ENCODE measurements at places on chromosomes 13 and 19.

- no peak for DNase-seq
Observed at GRCh38 chr19:8305798-8306197, 2.4 kb downstream of the CD320 start.

DNA sequence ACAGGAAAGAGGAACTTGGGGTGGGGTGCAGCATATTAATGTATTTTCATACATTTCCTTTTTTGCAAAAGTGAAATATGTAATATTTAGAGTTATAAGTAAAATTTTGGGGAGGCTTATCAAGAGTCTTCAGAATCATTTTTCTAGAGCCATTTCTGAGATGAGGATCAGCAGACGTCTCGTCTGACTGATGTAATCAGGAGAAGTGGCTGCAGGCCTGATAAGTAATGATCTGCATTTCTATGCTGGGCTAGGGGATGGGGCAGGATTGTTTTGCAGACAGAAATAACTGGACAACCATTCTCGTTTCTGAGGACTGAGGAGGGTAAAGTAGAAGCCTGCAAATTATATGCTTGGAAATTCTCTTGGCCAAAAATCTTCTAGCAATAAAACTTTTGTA, 89.2 kb upstream of the ARGLU1 start:
- no peak for DNase-seq

GRCh38 chr13:110808138-110808537, 94.6 kb downstream of the ING1 start:
- no peak for DNase-seq

- DNase-seq: peak; percentile 34
Observed at GRCh38 chr13:27130979-27131623, 40.5 kb downstream of the USP12 start.

DNA sequence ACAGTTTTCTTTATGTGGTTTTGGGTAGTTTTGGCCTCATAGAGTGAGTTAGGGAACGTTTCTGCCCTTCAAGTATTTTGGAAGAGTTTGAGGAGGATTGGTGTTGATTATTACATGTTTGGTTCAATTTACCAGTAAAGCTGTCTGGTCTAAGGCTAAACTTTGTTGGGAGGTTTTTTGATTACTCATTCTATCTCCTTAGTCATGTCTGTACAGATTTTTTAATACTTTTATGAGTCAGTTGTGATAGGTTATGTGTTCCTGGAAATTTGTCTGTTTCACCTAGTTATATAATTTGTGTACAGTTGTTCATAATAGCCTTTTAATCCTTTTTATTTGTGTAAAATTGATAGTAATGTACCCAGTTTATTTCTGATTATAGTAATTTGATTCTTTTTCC, 20.4 kb downstream of the RNF17 start:
- no peak for DNase-seq

- DNase-seq: no peak
Observed at GRCh38 chr19:53045536-53045935, 996 bp downstream of the ERVV-2 start.

- DNase-seq: peak; percentile 89
Observed at GRCh38 chr13:112885782-112886268, 83.2 kb upstream of the MCF2L start.

- peak; percentile 89 for DNase-seq
Observed at GRCh38 chr19:51688671-51689571, 4.2 kb upstream of the SPACA6 start.

DNA sequence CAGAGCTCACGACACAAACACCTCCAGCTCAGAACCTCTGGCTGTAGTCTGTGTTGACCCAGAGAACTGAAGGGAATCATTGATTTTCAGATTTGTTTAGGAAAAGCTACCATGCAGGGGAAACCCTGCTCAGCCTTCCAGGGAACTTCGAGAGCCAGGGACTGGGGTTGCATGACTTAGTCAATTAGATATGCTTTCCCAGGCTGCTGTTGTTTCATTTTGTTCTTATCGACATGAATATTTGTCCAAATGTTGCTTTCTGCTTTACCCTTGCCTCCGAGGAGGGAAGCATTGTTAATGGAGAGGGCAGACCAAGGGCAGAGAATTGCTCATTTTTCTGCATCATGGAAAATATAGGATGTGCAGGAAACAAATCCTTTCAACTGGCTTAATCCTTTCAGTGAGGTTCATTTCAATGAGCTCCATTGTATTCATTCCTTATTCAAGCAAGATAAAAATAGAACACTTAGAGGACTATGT, 82.5 kb downstream of the KLF5 start:
- DNase-seq: no peak

DNA sequence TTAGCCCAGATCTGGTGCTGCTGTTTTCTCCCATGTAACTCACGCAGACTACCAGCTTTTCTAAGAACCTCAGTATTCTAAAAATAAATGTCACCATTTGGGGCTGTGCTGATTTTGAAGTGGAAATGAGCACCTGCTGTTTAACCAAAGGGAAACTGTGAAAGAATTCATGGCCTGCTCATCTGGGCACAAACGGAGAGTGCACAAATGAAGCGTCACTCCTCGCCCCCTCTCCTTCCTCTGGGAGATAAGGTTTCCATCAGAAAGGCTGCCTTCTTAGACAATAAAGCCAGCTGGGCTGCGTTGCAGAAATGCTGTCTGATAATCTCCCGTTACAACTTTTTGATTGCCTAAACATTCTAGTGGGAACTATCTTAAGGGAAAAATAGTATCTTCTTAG, 73.7 kb upstream of the SLC15A1 start:
- DNase-seq: no peak

DNA sequence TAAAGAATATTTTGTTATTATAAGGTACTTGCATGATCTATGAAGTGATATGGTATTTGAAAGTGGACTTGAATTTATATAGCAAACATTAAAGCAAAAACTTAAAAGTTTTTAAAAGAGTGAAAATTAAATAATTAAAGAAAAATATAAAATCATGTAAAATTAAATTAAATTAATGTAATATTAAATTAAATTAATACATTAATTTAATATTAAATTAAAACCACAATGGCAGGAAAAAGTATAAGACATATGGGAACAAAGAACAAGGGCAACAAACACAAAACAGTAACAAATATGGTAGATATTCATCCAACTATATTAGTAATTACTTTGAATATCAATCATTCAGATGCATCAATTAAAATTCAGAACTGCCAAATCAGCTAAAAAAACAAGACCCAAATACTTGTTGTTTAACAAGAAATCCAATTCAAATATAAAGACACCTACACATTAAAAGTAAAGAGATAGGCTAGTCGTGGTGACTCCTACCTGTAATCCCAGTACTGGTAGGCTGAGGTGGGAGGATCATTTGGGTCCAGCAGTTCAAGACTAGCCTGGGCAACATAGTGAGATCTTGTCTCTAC, 992.2 kb upstream of the MIR17HG start:
- DNase-seq: no peak

- DNase-seq: no peak
Observed at GRCh38 chr13:24011266-24011665, 114.0 kb upstream of the C1QTNF9B start.

GRCh38 chr19:55656988-55657747, 2.3 kb downstream of the U2AF2 start:
- DNase-seq: no peak

DNA sequence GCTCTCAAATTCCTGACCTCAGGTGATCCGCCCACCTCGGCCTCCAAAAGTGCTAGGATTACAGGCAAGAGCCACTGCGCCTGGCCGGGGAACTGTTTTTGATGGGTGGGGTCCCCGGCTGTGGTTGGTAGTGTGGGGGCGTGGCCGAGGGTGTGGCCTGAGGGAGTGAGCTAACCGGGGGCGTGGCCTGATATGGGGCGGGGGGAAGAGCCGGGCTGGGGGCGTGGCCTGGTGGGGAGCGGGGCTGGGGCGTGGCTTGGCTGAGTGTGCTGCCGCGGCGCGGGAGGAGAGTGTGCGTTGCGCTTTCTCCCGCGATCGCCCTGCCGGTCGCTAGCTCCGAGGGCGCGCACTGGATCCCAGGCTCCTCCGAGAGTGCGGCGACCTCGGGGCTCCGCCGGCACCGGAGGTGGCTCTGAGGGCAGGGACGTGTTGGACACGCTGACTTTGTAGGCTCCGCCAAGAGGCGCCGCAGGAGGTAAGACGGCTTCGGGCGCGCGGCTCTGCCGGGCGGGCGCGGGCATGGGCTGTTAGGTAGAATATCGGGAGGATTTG, at the start of gene SPATA13:
SPATA13 (plus strand) TSS at position 263 of the 552 bp plus-strand sequence. CDS start 62,210 bp downstream, outside the sequence.
- DNase-seq: peak; percentile 83

- DNase-seq: no peak
Observed at GRCh38 chr13:51477653-51478324, 25.0 kb upstream of the INTS6 start.

- no peak for DNase-seq
Observed at GRCh38 chr13:113148940-113149503, 9.4 kb upstream of the PROZ start.

- DNase-seq: peak; percentile 72
Observed at GRCh38 chr13:87884884-87885283, 213.7 kb downstream of the SLITRK5 start.

- DNase-seq: no peak
Observed at GRCh38 chr19:41866284-41866683, 6.2 kb downstream of the RPS19 start.

Measured in ACHN (cell line).